Left lobe of liver (tissue), 2 donors: ENCODE measurements at places on chromosomes 2 and 18.

DNA sequence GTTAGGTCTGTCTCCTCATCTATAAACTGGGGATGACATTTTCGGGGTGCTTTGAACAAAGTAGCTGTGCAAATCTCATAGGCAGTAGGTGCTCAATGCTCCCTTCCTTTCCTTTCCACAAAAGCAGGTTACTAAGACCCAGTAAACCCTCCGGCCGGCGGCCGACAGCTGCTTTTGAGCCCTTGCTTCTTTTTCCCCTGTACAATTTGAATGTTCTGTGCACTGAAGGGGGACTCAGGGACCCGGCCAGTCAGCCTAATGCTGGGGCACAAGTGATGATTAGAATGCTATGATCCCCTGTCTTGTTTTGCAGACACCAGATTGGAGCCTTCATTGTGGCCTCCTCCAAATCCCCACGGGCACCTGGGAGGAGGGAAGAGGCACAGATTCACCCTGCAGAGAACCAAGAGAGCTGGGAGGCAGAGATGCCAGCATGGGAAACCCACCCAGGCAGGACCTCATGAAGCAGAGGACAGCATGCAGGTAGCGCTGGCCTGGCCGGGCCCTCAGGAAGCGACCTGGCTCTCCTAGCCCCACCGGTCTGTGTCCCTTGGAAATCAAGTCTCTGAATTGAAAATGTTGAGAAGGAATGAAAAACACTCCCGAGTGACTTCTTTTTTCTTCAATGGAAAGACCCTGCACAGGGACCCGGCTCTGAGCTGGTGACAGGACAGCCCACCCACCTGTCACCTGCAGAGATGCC is 128.6 kb upstream of the HDAC4 start:
- DNase-seq = no peak

DNA sequence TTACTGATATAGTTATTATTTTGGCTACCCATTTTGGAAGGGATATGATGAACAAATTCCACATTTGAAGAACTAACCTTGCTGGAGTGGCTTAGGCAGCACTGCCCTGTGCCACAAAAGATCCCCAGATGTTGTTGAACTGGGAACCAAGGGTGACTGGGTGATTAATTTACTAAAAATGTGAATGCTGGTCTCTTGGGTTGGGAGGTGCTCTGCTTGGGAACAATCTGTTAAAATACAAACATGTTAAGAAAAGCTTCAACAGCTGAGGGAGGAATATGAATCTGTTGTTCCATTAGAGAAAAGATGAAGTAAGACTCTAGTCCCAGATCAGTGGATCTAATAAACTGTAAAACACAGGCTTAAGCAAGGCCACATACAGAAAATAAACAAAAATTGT is 1860.1 kb downstream of the SUCLG1 start:
- no peak for DNase-seq

DNA sequence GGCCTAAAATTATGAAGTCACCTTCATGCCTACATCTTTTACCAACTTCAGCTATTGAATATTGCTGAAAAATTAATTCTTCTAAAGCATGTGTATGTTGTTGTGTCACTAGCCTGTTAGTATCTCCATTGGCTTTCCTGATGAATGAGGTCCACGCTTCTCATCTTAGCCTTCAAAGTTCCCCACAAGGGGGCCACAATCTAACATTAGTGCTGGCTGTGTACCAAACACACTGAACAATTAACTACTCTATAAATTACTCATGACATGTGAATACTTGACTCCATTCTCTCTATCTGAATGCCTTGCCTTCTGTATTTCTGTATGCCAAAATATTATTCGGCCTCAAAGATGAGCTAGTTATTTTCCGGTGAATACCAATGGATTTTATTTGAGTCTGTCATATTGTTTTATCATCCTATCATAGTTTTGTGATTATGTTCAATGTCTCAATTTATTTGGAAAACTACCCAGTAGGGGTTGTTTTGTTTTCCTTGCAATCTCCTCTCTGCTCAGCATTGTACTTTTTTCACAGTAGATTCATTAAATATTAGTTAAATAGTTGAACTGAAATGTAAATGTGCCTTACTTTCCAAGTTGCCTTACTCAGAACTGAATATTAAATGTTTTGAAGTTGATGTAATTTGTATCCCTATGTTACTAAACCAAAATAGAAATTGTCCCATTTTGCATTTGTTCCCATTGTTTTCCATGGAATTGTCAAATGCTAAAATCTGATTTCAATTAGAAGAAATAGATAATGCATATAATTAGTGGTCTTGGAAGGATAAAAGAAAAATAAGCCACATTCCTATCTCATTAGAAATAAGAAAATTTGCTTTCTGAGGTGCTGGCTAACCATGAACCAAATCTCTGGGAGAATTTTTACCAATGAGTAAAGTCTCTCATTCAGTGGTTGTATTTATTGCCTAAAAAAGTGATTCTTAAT is 208.4 kb upstream of the COL3A1 start:
- no peak for DNase-seq

DNA sequence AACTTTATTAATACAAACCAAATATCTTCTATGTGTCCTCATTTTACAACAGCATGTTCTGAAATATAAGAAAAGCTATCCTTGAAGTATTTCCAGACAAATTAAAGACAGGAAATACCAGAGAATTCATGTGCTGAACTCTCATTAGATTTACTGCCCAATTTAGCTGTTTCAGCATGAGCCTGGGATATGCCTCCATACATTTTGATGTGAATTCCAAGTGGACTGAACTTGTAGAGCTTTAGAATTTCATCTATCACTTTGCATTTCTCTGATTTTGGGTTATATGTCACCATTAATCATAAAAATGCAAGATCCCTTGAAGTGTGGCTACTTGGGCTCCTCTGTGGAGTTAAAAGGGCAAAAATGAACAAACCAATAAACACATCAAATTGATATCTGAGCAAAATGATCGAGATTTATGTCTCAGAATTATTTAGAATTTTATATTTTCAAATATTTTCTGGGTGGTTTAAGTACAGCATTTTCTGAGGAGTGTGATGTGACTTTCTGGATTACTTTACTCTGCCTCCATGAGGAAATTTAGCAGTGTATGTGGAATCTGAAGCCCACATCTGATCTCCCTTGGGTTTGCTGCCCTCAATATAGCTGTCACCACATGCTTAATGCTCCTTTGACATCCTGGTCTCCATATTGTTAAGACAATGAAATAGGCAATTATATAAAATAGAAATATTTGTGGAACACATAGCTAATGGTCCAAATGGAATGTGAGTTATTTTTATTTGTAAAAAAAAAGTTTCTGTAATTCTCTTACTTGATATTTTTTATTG is 206.6 kb upstream of the RBMS1 start:
- DNase-seq = no peak

- no peak for DNase-seq
Observed at GRCh38 chr2:96159084-96159830, 14.0 kb upstream of the DUSP2 start.

DNA sequence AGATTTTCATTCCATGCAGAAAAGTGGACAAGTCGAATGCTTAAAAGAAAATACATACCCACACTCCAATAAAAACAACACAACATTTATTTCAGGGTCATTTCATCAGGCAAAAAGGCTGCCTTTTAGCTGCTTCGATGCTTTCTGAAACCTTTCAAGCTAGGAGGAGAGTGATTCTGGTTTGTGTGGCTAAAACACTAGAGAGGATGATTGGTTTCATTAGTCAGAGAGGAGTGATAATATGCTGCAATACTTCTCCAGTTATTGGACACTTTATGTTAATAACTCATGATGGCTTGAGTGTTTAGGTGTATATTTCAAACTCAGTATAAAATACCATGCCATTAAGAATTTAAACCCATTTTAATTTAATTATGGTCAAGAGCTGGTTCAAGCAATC is 614.0 kb downstream of the SLC4A3 start:
- no peak for DNase-seq

DNA sequence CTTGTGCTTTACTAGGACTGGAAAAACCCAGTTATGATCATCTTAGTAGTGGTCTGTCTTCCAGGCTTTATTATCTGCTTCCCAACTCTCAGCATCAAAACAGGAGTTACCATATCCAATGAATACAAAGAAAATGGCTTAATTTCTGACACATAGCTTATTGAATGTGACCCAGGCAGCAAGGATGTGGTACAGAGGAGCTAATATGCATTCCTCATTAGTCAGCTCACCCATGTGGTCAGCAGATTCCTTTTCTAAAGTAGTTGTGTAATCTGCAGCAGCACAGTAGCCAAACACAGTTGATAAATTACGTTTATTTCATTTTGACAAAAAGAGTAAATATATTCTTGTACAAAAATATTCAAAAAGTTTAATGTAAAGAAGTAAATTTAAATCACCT is 43.6 kb downstream of the TSPYL6 start:
- no peak for DNase-seq

DNA sequence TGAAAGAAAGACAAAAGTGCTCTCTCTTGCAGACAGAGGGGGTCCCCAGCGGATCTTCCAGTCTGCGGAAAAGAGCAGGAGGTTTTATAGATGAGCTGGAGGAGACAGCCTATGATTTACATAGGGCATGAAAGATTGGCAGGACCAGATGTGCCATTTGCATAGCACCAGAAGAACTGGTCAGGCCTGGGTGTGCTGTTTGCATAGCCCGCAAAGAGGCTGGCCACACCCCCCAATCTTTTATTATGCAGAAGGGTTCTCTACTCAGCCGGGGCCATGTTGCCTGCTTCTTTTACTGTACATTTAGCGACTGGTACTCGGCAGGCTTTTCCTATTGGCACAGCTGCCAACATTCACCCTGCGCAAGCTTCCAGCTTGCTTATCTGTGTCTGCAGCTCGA is 317.6 kb downstream of the GALR1 start:
- DNase-seq = no peak

DNA sequence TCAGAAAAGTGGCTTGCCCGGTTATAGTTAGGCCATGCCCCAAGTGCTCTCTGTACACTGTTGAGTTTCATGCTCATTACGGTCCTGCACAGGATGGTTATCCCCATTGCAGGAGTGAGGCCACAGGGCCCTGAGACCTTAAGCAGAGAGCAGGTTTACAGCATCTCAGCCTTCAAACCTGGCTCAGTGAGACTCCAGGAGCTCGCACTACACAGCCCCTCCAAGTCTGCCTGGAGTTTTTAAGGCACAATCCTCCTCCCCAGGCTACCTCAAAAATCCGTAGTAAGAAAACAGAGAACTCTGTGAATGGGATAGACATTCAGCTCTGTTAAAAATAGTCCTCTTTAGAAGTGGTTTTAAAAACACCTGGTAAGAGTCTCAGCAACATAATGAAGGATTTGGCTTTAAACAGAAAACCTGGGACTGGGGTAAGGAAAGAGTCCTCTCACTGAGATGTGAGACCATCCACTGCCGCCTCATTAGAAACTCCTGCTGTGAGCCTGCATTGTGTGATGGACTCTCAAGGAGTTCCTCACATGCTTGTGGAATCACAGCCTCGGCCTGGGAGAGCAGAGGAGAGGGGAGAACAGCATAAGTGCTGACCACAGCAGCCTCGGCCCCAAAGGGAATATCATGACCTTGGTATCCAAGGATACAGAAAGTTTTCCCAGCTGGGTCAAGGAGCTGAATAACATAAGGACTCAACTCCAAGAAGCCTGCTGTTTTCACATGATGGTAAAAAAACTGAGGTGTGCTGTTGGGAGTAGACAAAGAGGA is 214.8 kb downstream of the ATAD2B start:
- no peak for DNase-seq

- no peak for DNase-seq
Observed at GRCh38 chr2:216232721-216233120, 123.6 kb downstream of the XRCC5 start.

GRCh38 chr2:135786823-135787222 is 45.2 kb downstream of the UBXN4 start:
- DNase-seq = no peak

GRCh38 chr18:22257022-22257543 is 87.7 kb downstream of the GATA6 start:
- DNase-seq = no peak

- no peak for DNase-seq
Observed at GRCh38 chr2:88656690-88657089, 29.4 kb upstream of the EIF2AK3 start.

DNA sequence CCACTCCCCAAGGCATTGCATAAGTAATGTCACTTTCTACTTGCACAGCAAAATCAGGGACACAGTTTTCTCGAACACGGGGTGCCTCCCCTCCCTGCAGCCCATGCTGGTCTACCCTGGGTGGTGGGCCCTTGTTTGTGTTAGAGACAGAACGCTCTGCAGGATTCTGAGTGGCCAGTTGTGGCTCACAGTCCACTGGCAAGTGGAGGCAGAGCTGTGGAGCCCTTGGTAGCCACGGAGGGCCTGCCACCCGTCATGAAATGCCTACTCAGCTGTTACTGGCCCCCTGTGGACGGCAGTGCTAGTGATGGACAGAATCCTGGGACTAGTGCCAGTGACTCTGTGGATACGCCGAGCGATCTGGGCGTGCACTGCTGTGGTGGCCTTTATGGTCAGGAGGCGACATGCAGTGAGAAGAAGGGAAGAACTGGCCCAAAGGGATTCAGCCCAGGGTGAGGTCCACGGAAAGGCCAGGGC is 54.0 kb upstream of the TXNDC2 start:
- no peak for DNase-seq

DNA sequence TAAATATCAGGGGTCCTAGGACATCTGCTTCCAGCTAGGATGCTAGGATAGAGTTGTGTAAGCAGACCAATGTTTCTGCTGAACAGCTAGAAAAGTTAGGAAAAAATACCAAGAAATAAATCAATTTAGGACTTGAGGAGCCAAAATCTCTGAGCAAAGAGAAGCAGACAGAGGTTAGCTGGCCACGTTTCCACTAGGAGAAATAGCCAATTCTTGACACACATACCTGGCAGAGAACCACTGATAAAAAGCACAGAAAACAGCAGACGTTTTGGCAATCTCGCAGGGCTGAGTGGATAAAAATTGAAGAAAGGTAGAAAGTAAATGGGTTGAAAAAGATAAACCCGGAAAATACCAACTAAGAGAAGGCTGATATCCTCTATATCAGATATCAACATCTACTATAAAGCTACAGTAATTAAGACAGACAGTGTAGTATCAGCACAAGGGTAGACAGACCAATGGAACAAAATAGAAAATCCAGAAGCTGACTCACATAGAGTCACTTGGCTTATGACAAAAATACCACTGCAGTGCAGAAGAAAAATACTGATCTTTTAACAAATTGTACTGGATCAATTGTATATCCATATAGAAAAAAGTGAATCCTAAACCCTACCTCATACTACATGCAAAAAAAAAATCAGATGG is 306.1 kb upstream of the KLHL29 start:
- peak; percentile 59 for DNase-seq
